ENCODE measurements at places on chromosomes 6 and 20.

- no peak for DNase-seq
Observed at GRCh38 chr6:73108949-73109348, 116.3 kb downstream of the KHDC1L start.

DNA sequence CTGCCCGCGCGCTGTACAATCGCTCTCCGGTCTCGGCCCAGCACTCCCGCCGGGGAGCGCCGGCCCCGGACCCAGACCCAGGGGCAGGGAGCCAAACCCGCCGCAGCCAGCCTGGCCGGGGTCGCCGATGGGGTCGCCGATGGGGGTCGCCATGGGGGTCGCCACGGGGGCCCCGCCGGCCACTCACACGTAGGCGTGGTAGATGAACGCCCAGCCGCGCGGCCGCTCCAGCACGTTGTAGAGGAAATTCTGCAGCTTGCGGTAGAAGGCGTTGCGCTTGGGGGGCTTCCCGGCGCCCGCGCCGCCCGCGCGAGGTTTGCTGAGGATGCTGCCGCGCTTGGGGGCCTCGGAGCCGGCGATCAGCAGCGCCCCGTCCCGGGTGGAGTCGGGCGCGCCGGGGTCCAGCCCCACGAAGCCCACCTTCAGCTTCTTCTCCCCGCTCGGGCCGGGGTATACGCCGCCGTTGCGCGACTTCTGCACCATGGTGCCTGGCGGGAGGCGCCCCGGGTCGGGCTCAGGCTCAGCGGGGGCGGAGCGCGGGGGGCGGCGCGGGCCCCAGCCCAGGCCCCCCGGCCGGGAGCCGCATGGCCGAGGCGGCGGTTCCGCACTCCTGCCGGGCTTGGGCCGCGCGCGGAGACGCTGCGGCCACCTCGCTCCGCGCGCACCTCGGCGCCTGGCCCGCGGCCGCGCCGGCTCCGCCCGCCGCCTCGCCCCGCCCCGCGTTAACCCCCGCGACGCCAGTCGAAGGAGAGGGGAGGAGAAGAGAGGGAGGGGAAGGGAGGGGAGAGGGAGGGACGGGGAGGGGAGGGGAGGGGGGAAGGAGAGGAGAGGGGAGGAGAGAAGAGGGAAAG lies at the start of gene KCNQ2:
Gene KCNQ2, minus strand, starts transcription at position 675 of the 851 bp plus-strand sequence. Its CDS starts 192 bp downstream, at position 483.
- no peak for DNase-seq

- DNase-seq = no peak
Observed at GRCh38 chr20:38888059-38888831, 38.0 kb upstream of the FAM83D start.

DNA sequence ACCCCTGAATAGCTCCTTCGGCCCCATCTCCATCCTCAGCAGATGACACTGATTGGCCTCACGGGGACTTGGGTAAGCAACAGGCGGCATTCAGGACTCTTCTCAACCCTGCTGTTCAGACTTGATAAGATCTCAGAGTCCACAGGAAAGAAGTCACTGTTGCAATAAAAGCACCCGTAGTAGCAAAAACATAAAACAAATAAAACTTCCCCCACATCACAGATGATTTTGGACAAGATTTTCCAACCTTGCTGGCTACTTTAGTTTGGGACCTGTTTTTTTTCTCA lies 17.1 kb upstream of the C20orf144 start:
- no peak for DNase-seq

- no peak for DNase-seq
Observed at GRCh38 chr6:79630883-79631692, at the start of gene SH3BGRL2. TSS of gene SH3BGRL2 (plus strand) at chr6:79631329. CDS start at chr6:79631462, 133 bp downstream.

GRCh38 chr6:98839781-98840361 lies 5.5 kb downstream of the POU3F2 start:
- no peak for DNase-seq

DNA sequence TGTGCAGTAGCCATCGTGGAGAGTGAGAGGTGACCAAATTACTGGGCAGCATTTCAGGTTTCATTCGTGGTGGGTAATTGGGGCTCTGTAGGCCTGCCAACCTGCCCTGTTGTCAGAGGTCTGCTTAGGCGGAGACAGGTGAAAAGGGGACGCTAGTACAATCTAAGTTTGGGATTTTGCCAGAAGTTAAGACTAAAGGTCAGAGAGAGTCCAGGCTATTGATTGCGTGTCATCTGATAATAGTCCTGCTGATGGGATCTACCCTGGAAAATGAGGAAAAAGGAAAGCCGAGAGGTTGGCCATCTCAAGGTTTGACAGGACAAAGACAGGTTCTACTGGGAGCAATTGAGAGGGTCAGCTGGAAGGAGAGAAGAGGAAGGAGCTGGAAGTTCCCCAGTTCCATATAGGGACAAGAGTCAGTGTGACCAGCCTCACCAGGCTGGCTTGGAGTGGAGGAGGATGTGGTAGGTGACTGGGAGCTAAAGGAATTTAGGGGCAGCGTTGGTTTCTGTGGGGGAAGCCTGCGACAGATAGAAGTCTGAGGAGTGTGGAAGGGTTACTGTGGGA lies 10.9 kb downstream of the ARFGEF2 start:
- DNase-seq = no peak

GRCh38 chr6:88983532-88983931 lies 20.1 kb upstream of the RNGTT start:
- no peak for DNase-seq

DNA sequence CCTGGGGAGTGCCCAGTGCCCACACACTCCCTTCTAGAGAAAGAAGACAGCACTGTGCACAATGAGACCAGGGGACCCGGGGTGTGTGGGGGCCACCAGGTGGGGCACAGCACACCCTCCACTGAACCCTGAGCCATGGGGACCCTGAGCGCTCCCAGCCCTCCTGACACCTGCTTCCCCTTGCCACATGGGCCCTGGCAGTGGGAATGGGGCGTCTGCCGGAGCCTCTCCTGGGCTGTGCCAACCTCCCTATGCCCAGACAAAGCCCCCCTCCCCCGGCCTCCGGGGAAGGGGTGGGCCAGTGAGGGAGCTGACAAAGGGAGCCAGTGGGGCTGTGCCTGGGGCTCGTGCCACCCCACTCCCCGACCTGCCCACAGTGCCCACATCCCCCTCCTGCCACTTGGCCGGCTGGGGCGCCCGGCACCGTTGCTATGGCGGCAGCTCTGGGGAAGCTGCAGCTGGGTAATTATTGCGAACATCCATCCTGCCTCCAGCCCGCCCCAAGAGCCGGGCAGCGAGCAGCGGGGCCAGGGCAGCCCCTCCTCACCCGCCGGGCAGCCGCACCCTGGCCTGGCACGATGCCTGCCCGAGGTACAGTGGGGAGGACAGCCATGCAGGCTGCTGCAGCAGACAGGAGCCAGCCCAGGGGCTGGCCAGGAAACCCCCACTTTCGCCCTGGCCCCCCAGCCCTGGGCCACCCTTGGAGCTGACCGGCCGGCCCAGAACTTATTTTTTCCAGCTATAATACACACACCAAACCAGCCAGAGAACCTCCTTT lies 41.9 kb upstream of the NOL4L start:
- no peak for DNase-seq

GRCh38 chr6:35402136-35402855 lies 49.8 kb upstream of the FANCE start:
- no peak for DNase-seq

- DNase-seq = no peak
Observed at GRCh38 chr20:39676241-39676640, 714.1 kb downstream of the DHX35 start.

- DNase-seq = no peak
Observed at GRCh38 chr6:108966251-108966650, 118.0 kb downstream of the ARMC2 start.

- DNase-seq = no peak
Observed at GRCh38 chr6:128421788-128422187, 98.6 kb downstream of the PTPRK start.

- DNase-seq = no peak
Observed at GRCh38 chr6:43981363-43981990, 145.8 kb downstream of the MRPL14 start.

All from stimulated activated CD8-positive, alpha-beta memory T cell treated with anti-CD3 and anti-CD28 coated beads, Interleukin-4, amount 100 ng/mL, for 4 hours (primary cell).